ENCODE measurements at places on chromosomes 6 and 20.
A peak's percentile ranks its signal among the peaks of the same experiment; 100 is the strongest.

DNA sequence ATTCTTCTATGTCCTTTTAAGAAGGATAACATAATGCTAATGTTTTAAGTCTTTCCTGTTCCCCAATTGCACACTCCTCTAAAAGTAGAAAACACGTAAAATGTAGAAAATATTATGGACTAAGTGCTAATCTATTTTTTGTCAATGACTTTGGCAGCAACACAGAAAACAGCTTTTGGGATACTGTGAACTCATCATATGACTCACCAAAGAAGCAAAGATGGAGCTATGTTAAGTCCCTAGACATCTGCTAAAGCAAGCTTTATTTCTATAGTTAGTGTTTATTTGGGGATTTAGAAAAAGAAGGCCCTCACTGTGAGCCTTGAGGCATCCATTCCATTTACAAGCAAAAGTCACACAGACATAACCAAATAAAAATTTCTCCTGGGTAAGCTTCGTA is 23.0 kb downstream of the OPN5 start:
- DNase-seq = no peak

DNA sequence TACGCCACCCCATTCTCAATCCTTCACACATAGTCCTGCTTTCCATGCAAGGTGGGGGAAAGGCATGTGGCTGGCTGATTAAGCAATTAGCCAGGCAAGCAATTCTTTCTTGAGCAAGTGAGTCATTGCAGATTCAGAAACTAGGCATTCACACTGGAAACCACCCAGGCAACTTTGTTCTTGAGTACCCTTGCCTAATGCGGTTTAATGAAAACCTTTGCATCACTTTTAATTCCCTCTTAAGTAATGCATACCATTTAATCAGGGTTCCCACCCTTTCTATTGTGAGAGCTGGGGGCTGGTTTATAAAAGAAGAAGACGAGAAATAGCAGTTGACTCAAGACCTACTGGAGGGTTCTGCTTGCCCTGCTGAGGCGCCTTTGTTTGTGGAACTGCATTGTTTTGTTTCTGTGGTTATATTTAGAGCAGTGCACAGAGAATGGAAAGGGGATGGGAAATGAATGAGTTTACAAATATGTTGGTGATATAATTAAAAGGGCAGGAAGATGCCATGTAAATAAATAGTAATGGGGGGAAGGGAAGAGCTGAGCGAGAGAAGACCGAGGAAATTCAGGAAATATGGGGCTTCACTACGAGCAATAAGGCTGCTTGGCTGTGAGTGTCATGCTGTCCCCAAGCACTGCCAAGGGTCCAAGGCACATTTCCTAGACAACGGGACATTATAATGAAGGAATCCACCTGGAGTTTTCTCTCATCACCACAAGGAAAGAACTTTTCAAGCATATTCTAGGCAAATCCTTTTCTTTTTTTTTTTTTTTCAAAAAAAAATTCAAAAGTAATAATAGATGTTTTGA is 48.8 kb upstream of the TSHZ2 start:
- DNase-seq = no peak

- no peak for DNase-seq
These were observed 202.3 kb downstream of the ERMARD start for GRCh38 chr6:169953686-169954085.

DNA sequence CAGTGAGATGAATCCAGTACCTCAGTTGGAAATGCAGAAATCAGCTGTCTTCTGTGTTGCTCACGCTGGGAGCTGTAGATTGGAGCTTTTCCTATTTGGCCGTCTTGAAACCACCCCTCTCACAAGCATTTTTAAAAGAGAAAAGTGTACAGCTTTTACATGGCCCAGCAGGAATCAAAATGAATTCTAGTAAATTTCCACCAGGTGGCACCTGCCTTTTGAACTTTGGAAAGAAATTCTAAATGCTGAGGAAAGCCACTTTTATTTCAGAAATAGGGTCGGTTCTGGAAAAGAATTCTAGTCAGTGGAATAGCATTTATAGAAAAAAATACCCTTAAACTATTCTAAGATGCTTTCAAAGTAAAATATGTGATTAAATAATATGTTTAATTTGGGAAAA is 647.8 kb downstream of the CD109 start:
- no peak for DNase-seq

- DNase-seq = no peak
These were observed 38.1 kb downstream of the GJA10 start for GRCh38 chr6:89932245-89932802.

DNA sequence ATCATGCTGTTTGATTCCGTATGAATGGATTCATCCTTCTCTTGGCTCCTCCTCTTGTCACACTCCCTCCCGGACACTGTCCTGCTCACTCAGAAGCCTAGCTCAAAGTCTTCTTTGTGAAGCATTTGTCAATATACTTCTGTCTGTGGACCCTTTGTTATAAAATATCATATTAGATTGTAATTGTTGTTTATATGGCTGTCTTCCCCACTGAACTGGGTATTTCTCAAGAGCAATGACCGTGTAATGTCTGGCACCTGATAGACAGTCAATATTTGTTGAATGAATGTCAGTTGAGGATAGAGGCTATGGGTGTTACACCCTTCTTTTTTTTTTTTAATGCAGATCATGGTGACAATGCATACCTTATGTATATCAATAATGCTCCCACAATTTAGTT is 335.3 kb downstream of the SOX4 start:
- DNase-seq = no peak

GRCh38 chr20:51185277-51185676 is 162.4 kb upstream of the KCNG1 start:
- no peak for DNase-seq

GRCh38 chr6:3822747-3823445 is 26.3 kb upstream of the FAM50B start:
- no peak for DNase-seq

DNA sequence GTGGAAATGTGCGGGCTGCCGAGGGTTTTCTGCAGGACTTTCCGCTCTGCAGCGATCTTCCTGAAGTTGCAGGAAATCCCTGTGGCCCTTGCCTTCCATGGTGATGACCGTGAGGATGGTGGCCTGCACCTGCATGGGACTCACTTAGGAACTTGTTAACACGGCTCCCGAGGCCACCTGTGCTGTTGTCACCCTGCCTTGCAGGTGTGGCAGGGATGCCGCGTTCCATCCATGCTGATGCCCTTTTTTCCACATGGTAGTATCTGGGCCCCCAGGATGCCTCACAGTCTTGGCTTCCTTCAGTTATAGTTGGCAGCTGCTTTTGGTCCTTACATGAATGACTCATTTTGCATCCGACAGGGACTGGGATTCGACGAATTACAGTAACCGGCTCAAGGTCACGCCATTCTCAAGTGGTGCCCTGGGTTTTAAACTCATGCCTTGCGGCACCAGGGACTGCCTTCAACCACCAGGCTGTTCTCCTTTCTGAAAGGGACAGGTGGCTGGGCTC is 37.2 kb downstream of the SYNJ2 start:
- DNase-seq = no peak

DNA sequence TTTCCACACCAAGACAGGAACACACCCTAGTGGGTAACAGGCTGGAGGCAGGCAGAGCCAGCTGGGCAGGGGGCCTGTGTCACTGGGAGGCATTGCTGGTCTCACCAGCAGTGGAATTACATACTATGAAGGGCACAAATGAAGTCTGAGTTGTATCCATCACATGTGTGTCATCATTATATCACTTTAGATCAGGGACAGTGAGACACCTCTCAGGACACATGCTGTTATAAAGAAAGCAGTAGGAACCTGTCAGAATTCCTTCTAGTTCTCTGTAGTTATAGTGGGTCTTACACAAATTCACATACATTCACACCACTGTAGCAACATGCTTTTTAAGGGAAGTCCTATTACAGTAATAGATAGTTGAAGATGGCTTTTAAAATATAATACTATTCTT is 63.5 kb upstream of the FYN start:
- DNase-seq = no peak

GRCh38 chr6:70811788-70812187 is 144.1 kb downstream of the SMAP1 start:
- DNase-seq = no peak

- DNase-seq = no peak
These were observed 447.7 kb upstream of the CDH4 start for GRCh38 chr20:60804240-60804917.

DNA sequence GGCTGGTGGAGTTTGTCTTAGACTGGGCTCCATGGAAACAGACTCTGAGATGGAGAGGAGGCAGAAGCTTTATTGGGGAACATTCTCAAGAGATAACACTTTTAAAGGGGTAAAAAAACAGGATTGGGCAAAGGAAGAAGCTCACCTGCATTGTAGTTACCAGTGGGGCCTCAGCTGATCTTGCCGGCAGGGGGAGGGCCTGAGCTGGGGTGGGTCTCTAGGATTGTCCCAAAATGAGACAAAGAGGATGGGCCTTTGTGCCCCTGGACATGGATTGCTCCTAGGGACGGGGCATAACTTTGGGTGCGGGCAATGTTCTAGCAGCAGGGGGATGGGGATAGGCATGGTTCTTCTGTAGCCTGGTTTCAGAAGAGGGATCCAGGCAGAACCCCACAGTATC is 12.5 kb downstream of the SGK2 start:
- no peak for DNase-seq

DNA sequence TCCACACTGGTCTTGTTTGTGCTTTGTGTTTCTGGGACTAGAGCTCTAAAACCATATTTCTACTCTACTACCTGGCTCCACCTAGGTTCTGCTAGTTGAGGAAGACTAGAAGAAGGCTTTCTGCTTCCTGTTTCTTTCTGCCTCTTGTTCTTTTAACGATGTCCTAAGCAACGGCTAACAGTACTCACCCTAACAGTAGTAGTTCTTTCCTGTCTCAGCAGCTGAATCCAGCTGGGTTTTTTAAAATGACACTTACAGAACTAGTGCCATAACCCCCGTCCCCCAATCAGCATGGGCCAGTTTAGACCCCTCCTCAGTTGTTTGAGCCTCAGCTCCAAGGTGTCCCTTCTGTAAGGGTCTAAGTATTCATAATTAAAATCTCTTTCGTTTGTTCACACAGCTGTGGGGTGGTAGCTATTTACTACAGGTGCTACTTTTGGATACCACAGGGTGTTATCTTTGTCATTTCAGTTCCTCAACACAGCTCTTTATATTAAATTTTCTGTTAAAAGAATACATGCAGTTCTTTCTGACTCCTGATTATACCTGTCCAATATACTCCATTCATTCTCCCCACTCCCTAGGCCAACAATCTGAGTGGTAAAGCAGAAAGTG is 790.2 kb downstream of the DHX35 start:
- DNase-seq = no peak

GRCh38 chr20:62822239-62822787 is 5.5 kb downstream of the COL9A3 start:
- no peak for DNase-seq

DNA sequence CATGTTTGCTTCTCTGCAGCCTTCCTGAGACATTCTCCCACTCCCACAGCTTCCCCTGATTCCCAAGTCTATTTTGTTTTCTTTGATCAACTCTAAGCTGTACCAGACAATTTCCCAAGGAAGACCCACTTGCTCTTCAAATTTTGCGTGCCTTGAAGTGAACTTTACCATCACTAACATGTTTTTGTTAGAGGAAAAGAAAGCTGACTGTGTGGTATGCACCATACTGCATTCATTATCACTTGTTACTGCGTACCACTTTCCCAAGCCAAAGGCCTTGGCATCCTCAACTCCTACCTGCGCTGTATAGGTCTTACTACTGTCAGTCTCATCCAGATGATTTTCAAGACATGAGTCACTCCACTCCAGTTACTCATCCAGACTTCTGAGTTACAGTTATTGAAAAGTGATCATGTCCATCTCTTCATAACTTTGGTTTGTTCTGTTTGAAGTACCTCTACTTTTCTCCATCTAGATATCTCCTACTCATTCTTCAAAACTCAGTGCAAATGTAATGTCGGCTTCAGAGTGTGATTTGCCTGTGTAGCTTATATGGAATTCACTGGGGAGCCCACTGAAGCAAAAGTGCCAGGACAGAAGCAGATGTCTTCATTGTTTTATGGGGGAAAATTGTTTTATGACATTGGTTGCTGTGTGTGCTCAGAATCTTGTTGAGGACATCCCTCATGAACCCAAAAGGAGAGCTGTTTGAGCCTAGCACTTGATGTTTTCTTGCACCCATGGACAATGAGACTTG is 5.2 kb downstream of the RPS12 start:
- no peak for DNase-seq

DNA sequence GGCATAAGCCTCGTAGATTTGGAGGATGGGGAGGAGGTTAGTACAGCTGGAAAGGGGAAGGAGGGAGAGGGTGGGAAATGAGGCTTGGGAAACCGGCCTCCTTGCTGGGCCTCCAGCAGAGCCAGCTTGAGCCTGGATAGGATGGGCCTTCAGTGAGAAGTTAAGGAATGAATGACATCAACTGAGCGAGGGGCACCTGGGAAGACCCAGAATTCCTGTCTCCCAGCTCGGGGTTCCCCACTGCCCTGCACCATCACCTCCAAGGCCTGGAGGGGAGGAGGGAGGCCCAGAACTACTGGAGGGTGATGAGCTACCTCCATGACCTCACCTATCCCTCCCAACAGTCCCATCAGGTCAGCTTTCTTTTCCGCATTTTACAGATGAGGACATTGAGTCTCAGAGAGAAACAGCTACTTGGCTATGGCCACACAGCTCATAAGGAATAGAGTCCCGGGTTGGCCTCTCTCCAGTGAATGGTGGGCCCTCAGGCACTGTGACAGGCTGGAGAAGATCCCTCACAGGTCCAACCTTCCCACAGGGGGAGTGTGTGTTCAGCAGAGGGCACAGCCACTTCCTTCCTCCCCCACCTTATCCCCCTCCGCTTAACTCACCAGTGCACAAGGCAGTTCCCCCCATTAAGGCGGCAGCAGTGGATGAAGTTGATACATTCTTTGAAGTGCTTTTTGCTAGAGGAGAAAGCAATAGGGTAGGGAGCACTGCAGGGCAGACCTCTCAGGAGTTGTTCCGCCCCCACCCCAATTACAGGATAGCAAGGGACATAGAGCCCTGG is 6.8 kb downstream of the DUSP15 start:
- no peak for DNase-seq

GRCh38 chr6:45486736-45487135 is 109.0 kb upstream of the SUPT3H start:
- no peak for DNase-seq

GRCh38 chr20:62572980-62573379 is 69.3 kb upstream of the SLCO4A1 start:
- no peak for DNase-seq

- no peak for DNase-seq
These were observed 115.0 kb downstream of the TSHZ2 start for GRCh38 chr20:53087037-53087777.

- peak; percentile 14 for DNase-seq
These were observed 50.5 kb upstream of the ASIP start for GRCh38 chr20:34190679-34191090.

GRCh38 chr6:53465732-53466131 is 79.2 kb downstream of the GCLC start:
- no peak for DNase-seq

DNA sequence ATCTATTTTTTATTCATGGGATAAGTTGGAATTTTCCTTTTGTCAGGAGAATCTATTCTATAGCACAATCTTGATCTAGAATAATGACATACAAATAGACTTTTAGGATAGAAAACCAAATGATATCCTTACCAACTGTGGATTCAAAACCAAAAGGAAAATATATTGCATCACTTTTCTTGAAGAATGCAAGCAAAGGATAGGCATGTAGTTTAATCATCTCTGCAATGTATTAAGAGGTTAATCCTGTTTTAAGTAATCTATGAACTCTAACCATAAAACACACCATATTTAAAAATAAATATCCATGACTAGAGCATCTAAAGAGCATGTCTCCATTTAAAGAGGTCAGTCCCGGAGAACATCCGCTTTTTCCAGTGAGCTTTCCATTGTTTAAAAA is 106.7 kb upstream of the CNKSR3 start:
- no peak for DNase-seq

- no peak for DNase-seq
These were observed 61.2 kb downstream of the FOXC1 start for GRCh38 chr6:1670711-1671462.

- DNase-seq = peak; percentile 58
These were observed 174.7 kb downstream of the TMEM242 start for GRCh38 chr6:157148391-157149323.
